ENCODE measurements at places on chromosomes 2 and 18.

DNA sequence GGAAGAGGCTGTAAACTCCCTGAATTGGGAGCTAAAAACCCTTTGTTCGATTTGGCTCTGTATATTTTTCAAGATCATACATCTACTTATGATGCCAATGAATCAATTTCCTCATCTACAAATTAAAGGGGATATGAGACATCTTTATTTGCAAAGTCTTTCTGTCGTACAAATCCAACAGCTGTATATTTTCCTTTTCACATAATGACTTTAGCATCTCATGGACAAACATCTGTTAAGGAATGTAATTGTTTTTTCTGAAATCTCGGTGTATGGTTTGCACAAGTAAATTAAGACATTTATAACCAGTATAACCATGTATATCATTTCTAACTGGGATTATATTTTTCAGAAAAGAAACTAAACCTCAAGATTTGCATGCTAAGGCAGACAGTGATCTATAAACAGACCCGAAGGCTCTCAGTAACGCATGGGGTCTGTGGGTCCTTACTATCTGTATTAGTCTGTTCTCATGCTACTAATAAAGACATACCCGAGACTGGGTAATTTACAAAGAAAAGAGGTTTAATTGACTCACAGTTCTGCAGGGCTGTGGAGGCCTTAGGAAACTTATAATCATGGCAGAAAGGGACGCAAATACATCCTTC is 130.8 kb downstream of the SLC8A1 start:
- no peak for DNase-seq

- no peak for DNase-seq
These were observed 10.5 kb upstream of the FAM171B start for GRCh38 chr2:186683341-186683740.

GRCh38 chr2:9525266-9525665 is 30.4 kb downstream of the ADAM17 start:
- DNase-seq: no peak

GRCh38 chr2:190382851-190383250 is 25.3 kb upstream of the MFSD6 start:
- no peak for DNase-seq

DNA sequence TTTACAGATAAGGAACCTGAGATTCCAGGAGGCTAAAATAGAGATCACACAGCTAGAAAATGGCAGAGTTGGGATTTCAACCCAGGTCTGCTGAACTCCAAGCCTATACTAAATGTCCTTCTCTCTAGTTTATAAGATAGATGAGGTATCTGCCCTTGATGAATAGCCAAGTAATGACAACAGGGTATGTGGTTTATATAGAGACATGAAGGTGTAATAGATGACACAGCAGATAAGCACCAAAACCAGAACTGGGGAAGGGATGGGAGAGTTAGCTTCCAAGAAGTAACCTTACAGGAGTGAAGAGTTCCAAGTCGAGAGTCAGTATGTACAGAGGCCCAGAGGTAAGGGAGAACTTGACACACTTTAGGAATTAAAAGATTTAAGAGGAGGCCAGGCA is 104.7 kb upstream of the UBXN4 start:
- DNase-seq: no peak

DNA sequence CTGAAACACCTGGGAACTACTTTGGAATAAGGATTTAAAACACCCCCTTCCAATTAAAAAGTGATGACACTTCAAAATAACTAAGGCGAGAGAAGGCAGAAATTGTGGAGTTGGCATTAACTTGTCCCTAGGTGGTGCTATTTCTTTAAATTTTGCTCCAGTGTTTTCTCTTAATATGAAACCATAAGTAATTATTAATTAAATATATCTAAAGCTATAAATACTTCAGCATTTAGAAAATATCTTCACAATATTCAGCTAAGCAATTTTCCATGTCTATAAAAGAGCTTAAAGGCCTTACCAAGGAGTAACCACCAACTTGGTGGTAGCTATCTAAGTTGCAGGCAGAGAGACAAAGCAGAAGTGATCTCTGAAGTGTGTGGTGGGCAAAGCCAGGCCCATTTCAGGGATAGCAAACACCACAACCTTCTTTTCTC is 186.8 kb upstream of the PGAP1 start:
- no peak for DNase-seq

All from fibroblast of skin of left biceps (primary cell).